MCF 10A (cell line): ENCODE measurements at places on chromosomes 13 and 19.

- no peak for DNase-seq
Measured at GRCh38 chr13:51596541-51596940, 12.3 kb downstream of the WDFY2 start.

DNA sequence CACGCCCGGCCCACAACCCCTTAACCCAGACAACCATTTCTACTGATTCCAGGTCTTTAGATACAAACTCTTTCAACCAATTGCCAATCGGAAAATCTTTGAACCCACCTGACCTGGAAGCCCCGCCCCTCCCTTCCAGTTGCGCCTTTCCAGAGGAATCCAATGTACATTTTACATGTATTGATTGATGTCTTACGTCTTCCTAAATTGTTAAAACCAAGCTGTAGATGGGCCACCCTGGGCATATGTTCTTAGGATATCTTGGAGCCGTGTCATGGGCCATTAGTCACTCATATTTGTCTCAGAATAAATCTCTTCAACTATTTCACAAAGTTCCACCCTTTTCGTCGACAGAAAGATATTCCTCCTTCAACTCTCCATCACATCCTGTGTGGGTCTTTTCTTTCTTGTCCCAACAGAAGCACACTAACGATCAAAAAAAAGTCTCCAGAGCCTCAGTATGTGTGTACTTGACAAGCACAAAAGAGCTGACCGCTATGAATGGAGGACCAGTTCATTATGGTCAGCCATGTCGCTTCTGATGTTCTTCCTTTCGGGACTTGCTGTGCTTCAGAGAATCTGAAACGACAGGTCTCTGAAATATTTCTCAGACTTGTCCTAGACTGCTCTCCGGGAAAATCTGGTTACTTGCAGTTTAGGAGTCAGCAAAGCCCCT is 601 bp upstream of the ZNF749 start:
- DNase-seq, result no peak

DNA sequence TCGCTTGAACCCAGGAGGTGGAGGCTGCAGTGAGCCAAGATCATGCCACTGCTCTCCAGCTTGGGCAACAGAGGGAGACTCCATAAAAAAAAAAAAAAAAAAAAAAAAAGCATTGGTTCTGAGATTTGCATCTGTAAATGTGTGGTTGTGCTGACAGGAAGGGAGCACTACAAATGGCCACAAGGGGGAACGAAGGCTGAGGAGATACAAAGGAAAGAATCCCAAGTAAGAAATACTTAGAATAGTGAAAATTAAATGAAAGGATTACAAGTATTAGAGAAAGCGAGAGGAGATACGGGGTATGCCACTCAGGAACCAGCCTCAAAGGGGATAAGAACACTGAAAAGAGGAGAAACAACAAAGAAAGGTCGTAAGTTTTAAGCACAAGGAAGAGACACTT is 284.9 kb downstream of the KLF12 start:
- peak; percentile 34 for DNase-seq

GRCh38 chr13:112053167-112053743 is 13.7 kb upstream of the SOX1 start:
- DNase-seq, result no peak

DNA sequence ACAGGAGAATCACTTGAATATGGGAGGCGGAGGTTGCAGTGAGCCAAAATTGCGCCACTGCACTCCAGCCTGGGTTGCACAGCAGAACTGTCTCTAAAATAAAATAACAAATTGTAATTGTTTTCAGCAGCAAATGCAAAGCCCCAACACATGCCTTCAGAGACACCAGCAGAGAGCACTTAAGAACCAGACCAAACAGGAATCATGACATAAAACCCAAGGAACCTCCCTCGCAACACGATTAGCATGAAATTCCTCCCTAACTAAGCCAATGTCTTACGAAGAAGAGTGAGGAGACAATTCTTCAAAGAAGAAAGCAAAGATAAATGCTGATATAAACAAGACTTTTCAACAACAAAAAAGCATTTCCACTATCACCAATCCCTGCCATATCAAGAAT is 40.1 kb downstream of the PSPC1 start:
- DNase-seq, result no peak

DNA sequence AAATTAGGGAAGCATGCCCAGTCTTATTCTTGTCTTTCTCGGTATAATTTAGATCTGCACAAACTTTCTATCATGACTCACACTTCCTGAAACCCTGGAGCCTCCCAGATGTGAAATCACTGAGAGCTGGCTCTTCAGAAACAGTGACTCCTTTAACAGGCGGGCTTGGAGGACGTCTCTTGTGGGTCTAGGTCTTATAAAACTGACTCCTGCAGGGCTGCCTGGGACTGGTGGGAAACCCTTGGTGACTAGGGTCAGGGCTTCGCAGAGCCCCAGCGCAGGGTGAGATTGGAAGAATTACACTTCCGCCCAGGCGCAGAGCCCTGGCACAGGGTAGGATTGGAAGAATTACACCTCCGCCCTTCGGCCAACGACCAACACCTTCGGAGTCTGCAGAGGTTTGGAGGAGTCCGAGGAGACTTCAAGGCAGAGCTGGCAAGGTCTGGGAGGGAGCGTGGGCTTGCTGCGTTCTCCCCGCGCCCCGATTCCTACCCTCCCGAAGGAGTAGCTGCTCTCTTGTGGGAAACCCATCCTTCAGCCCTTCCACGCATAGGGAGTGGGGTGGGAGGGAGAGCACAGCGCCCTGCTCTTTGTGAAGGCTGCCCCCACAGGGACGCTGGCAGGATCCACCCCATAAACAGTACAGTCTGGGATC is 43.4 kb upstream of the MAP3K10 start:
- DNase-seq, result peak; percentile 82

DNA sequence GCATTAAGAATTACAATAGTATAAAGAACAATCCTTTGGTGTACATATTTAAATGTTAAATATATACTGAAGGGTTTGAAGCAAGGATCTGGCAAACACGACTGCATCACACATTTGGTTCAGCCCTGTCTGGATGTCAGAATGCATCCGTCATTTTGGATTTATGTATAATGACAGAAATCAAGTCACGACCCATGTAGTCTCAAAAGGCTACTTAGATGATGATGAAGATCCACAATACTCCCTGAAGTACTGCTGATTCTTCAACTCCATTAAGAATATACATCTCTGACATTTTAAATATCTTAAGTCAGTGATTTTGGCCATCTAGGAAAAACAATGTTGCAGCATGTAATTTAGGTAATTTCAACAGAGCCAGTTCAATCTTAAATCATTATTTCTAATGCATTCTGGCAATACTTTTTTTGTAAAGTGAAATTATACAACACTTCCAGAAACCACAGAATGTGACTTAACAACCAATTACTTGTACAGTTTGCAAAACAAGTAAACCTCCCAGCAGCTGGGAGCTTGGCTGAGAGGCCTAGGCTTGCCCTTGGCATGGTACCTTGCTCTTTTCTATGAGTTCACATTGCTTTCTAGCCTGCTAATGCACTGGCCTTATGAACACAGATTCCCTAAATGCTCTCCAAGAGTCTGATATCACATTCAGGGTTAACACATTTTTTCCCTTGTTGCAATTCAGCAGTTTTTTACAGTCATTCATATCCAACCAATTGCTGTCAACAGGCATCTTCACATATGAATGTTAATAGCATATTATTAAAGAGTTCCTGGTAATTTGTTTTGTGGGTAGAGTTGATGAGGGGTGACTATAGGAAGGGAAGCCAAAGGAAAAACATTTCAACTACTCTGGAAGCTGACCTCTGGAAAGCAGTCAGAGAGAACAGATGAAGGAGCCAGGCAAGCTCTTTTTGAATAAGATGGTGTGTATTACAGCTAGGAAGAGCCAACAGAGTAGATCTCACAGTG is 175.2 kb downstream of the ENOX1 start:
- DNase-seq, result no peak

DNA sequence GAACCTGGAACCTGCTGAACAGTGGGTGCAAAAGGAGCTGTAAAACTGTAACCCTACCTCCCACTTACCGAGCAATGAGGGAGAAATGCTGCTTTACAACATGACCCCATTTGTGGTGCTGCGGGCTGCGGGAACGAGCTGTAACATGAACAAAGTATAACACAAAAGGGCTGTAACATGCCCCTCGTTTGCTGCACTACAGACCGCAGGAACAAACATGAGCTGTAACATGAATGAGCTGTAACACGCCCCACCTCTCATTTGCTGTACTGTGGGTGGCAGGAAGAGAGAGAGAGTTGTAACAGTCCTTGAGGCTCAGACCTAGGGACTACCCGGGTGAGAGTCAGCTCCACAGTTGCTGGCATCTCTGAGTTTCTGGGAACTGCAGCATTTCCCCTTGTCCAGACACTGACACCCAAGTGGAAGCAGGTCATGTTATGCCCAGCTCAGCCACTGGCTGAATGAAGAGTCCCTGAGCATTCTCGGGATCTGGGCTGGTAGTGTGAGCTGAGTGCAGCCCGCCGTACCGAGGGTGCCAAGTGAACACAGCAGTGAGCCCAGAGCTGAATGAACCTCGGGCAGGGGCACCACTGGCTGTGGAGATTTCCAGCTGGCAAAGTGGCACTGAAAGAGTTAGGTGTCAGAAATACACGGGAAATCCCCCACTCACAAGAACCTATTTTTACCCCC is 1385.3 kb upstream of the SPRY2 start:
- DNase-seq, result peak; percentile 22

GRCh38 chr13:107216046-107216755 is 648.3 kb upstream of the ARGLU1 start:
- peak; percentile 38 for DNase-seq

- DNase-seq, result no peak
Measured at GRCh38 chr13:51311231-51311630, 28.3 kb upstream of the SERPINE3 start.

GRCh38 chr19:15971224-15971780 is 22.5 kb downstream of the OR10H4 start:
- peak; percentile 11 for DNase-seq

DNA sequence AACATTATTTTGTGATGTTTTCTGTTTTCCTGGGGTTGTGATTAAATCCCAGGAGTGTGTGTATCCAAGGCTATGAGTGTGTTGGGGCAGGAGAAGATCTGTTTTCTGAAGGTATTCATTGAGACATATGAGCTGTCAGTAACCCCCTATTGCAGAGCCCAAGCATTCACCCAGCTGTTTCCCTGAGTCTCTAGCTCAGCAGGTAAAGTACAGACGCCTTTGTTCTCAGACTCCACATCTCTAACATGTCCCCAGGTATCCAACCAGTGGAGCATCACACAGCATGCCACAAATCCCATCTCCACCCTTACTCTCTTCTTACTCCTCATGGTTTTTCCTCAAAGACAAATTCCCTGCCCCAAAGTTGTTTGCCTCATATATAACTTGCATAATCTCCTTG is 213.6 kb downstream of the PCDH20 start:
- DNase-seq, result no peak

DNA sequence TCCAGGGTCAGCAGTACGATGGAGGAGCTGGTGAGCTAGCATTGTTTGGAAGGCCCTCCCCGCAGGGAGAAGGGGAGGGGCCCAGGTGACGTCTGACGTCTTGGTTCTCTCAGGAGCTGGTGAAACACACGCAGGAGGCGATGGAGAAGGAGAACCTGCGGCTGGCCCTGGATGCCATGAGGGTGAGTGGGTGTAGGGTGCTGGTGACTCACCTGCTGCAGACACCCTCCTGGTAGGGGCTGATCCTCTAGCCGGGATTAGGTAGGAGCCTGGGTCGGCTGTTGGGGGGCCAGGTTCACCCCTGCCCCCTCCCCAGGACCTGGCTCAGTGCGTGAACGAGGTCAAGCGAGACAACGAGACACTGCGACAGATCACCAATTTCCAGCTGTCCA is 55.8 kb downstream of the VAV1 start:
- DNase-seq, result peak; percentile 81

GRCh38 chr13:48475230-48475629 is 57.6 kb downstream of the RCBTB2 start:
- no peak for DNase-seq

DNA sequence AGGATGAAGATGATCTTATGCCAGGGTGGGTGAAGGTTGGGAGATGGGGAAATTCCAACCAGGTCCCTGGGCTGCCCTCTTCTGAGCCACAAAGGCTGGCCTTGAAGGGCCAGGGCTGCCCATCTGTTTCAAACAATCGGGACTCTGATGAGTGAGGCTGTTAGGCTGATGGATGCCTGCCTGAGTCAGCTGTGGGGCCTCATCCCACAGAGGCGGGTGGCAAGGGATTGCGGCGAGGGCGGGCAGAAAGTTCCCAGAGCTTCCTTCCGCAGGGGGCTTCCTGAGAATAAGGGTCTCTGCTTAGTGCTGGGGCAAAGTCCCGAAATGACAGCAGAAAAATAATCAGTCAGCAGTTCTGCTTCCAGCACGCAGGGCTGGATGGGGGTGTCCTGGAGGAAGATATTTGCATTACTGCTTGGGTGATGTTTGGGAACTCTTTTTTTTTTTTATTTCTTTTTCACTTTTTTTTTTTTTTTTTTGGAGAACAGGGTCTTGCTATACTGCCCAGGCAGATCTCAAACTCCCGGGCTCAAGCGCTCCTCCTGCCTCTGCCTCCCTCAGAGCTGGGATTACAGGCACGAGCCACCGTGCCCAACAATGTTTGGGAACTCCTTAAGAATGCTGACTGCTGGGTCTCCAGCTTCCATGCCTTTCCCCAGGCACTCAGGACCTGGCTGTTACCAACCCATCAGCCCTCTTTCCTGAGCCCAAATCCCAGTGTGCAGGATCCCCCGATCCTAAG is 14.1 kb downstream of the SH3GL1 start:
- DNase-seq, result no peak

DNA sequence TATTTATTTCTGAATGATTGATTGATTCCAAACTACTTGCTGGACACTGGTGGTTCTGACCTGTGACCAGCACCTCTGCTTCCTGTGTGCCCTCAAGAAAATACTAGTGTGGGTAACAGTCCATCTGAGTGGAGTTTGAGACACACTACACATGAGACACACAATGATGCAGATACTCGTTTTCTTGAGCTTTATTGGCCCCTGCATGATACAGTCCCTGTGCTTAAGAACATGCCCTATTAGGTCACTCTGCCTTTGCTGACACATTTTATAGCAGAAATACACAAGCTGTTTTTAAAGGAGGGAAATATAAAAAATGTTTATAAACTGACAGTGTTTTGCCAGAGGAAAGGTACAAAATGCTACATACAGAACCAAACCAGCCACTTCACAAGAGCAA is 126.9 kb downstream of the STK24 start:
- no peak for DNase-seq

DNA sequence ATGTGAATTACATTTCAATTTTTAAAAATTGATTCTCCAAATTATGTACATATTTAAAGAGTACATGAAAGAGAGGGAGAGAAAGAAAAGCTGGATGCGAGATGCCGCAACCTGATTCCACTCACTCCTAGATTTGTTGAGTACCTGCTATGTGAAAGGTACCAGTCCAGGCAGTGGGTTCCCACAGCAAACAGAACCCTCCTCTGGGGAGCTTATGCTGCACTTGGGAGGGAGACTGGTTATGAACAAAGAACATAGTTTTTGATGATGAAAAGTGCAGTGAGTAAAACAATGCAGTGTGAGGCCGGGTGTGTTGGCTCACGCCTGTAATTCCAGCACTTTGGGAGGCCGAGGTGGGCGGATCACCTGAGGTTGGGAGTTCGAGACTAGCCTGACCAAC is 43.4 kb downstream of the ACTN4 start:
- DNase-seq, result peak; percentile 26

GRCh38 chr19:55601084-55601483 is 996 bp downstream of the ZNF524 start:
- DNase-seq, result peak; percentile 62

- DNase-seq, result peak; percentile 60
Measured at GRCh38 chr19:32387701-32388392, 17.7 kb upstream of the DPY19L3 start.
